Upper lobe of right lung (tissue), 1 donor: ENCODE measurements at places on chromosomes 7 and 10. TPM values are rescaled to one million over a fixed set of nuclear protein-coding genes. Genes with fewer than 3 reads are reported as not detected.

- DNase-seq: peak; percentile 87
Observed at GRCh38 chr7:91759205-91759863, 121.2 kb downstream of the MTERF1 start.

- DNase-seq: no peak
Observed at GRCh38 chr7:25642849-25643248, 414.6 kb upstream of the NPVF start.

DNA sequence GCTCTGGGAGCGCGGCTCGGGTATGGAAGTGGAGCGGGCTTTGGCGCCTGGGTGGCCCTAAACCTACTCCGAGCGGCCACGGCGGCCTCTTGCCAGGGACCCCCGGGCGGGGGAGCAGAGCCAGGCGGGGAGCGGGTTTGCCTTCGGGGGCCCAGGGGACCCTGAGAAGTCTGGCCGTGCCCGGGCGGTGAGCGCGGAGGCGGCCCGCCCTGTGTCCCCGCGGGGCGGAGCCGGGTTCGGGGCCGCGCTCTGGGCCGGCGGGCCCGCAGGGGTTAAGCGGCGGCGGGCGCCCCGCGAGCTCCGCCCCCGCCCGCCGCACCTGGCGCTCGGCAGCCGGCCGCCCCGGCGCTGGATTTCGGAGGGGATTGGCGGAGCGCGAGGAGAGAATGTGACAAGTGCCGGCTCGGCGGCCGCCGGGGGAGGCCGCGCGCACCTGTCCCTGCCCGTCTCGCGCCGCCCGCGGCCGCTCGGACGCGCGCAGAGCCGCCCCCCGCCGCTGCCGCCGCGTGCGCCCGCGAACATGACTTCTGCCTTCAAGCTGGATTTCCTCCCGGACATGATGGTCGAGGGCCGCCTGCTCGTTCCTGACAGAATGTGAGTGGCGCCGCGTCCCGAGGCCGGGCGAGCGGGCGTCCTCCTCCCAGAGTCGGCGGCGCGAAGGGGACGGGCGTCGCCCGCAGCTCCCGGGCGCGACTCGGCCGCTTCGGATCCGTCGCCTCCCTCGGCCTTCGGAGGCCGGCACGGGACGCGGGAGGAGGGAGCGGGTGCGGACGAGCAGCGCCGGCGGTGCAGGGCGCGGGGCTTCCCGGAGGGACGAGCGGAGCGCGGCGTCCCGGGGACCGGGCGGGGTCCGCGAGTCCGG, at the start of gene CELF2:
TSS of gene CELF2 (plus strand) at position 303 of the 862 bp plus-strand sequence. CDS start at position 521, 218 bp downstream.
- peak; percentile 93 for DNase-seq

DNA sequence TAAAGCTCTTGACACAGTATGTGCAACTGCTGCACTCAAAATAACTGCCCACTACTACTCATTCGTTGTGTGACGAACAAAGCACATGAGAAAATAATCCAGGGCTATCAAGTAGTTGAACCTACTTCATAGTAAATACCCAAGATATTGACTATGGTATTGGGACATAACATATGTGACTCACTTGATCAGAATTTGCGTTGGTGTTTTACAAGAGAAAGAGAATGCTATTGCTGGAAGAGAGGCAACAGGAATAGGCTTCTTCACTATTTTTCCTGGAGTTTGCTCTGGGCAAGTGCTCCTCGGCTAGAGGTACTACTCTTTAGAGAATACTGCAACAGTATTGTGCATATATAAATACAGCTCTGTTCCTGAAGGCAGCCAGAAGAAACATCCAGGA, 2.5 kb downstream of the DGKB start:
- no peak for DNase-seq

- DNase-seq: no peak
Observed at GRCh38 chr7:2497500-2498336, 21.5 kb upstream of the GRIFIN start.

DNA sequence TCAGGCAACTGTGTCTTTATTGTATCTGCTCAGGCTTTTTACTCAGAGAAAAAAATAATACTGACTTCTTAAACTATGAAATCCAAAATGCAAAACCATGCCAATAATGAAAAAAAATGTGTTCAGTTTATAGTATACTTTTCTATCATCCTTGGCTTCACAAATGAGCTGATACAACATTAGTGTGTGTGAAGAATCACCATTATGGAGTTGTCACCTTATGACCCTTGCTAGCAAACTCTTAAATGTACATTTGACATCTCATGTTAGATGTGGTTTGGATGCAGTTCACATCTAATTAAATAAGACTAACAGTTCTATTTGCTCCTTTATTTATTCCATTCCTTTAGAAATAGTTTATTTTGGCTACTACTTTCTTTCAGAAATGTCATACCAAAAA, 4.2 kb upstream of the OR2A2 start:
- no peak for DNase-seq

GRCh38 chr10:77259171-77259874, 378.3 kb downstream of the KCNMA1 start:
- no peak for DNase-seq

GRCh38 chr7:72254455-72254854, 157.7 kb downstream of the CALN1 start:
- DNase-seq: no peak

EBF3 gene
- 0.20 TPM for total RNA-seq

XRCC2 gene
- 0.46 TPM for total RNA-seq

FAM24A gene
- total RNA-seq: not detected
